ENCODE measurements at places on chromosomes 5 and 9.

DNA sequence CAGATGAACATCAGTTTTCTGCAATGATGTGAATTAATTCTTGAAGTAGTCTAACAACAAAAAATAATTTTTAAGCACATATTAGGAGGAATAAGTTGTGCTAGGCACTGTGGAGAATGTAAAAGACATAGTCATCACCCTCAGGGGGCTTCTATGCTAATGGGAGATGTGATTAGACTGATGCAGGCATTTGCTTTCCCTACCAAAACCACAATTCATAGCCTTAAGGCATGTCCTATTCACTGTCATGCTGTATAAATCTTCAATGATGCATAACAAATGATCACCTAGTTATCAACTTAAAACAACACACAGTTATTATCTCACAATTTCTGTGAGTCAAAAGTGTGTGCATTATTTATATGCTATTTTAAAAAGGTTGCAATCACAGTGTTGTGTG, 422.6 kb downstream of the MAN2A1 start:
- no peaks in the 10 kb centered on the region for H3K36me3 ChIP-seq
- H3K4me1 ChIP-seq = peaks cover 5% of the 10 kb centered on the region
- H3K27me3 ChIP-seq = peaks cover 2% of the 10 kb centered on the region
- DNase-seq = no peak
- H3K27ac ChIP-seq = no peak overlapping the region
- no peak overlapping the region for H3K4me3 ChIP-seq

DNA sequence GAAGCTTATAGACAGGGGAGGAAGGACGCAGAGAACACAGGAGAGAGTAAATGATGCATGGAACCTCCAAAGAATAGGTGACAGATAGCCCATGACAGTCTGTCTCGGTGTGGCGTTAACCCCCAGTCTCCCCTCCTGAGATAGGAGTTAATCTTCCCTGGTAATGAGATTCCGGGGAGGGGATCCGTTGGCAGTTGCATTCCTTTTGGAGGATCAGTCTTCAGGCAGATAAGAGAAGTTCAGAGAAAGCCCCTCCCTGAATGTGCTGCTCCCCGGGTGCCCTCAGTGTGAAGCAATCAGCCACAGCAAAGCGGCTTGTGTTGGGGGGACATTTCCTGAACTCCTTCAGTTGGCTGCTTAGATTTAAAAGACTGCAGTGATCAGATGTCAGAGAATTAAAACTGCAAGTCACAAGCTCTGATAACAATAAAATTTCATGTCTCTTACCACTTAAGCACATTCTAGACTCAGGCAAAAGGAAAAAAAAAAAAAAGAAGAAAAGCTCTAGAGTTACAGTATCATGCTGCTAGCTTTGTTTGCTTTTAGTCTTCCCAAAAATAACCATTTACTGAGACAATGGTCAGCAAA, 121.1 kb downstream of the EGFLAM start:
- no peaks in the 10 kb centered on the region for H3K36me3 ChIP-seq
- no peak for DNase-seq
- H3K4me3 ChIP-seq = no peak overlapping the region
- H3K27ac ChIP-seq = no peak overlapping the region
- peaks cover 24% of the 10 kb centered on the region for H3K27me3 ChIP-seq

DNA sequence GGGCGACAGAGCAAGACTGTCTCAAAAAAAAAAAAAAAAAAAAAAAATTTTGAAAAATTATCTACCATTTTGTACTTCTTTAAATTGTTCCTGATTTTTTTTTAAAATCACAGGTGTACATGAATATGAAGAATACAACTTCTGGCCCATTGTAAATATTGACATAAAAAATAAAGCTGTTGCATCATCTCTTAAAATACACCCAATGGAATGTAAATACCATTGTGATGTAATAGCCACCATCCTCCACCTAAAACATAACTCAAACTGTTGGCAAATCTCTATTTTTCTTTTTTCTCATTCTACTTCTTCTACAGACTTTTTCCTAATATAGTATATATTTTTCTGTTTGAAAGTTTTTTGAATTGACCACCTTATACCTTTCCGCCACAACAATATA, 61.0 kb upstream of the TEX48 start:
- H3K4me3 ChIP-seq = no peak overlapping the region
- no peak overlapping the region for H3K27ac ChIP-seq
- H3K36me3 ChIP-seq = peaks cover 6% of the 10 kb centered on the region
- peaks cover 42% of the 10 kb centered on the region for H3K4me1 ChIP-seq

DNA sequence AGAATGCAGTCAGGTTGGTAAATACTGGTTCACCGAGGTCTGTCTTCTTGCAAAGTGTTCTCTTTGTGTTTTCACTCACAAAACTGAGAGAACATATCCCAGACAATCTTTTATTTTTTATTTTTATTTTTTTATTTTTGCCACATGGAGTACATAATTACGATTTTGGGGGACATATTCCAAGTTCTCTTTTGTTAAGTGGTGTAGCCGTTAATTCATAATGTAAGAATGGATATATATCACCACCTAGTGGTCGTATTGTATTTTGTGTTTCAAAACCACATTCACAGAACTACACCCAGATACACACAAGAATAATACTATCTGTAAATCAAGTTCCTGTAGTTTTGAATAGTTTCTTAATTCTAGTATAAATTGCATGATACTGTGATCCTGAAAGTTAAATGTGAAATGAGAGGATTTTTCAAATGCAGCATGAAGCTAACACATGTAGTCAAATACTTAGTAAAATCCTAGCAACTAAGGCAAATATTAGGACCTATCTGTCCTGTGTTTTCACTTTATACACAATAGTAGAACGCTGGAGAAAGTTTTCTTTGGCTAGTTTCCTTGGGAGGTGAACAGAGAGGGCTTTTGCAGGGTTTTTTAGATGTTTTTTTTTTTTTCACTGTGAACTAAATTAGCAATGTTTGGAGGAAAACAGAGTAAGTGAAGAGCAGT, 92.7 kb downstream of the VCAN start:
- no peak overlapping the region for H3K27ac ChIP-seq
- H3K36me3 ChIP-seq = no peaks in the 10 kb centered on the region
- DNase-seq = no peak
- peaks cover 28% of the 10 kb centered on the region for H3K27me3 ChIP-seq
- no peaks in the 10 kb centered on the region for H3K4me1 ChIP-seq

DNA sequence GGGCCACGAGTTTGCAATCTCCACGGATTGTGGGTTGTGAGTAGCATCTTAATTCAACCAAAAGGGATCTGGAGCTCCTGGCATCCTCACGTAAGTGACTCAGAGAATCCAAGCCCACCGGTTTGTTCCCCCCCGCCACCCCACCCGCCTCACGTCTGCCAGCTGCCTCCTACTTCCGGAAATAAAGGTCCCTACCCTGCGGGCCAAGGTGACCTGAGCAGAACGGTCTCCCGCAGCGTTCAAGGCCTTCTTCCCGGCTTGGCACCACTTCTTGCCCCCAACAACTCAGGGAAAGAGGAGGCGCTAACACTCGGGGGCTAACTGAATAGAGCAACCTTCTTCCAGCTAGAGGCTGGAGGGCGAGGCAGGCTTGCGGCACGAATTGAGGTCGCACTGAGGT, 8.8 kb upstream of the GPRIN1 start:
- no peak for DNase-seq
- peaks cover 73% of the 10 kb centered on the region for H3K27me3 ChIP-seq
- peaks cover 18% of the 10 kb centered on the region for H3K4me1 ChIP-seq
- no peak overlapping the region for H3K4me3 ChIP-seq
- no peak overlapping the region for H3K27ac ChIP-seq

- no peak for DNase-seq
- no peak overlapping the region for H3K4me3 ChIP-seq
- H3K4me1 ChIP-seq = peaks cover 31% of the 10 kb centered on the region
- H3K27me3 ChIP-seq = no peaks in the 10 kb centered on the region
- H3K27ac ChIP-seq = no peak overlapping the region
These were observed 42.0 kb upstream of the CDC42SE2 start for GRCh38 chr5:131221888-131222287.

DNA sequence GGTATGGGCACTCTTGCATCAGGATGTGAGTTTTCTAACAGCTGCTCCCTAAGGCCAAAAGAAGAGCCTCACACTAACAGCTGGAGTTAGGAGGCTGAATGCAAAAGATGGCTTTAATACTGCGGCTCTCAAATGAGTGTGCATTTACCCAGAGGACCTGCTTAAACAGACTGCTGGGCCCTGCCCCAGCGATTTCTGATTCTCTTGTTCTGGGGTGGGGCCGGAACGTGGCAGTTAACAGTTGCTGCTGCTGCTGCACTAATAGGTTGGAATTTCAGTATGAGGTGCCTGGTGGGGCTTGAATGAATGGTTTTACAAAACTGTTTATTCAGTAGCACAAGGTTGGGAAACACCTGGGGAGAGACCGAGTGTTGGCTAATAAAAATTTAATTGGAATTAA, 26.1 kb downstream of the HMGCR start:
- peaks cover 7% of the 10 kb centered on the region for H3K4me1 ChIP-seq
- no peak overlapping the region for H3K27ac ChIP-seq
- no peak for DNase-seq
- no peaks in the 10 kb centered on the region for H3K27me3 ChIP-seq
- H3K4me3 ChIP-seq = no peak overlapping the region
- peaks cover 52% of the 10 kb centered on the region for H3K36me3 ChIP-seq

DNA sequence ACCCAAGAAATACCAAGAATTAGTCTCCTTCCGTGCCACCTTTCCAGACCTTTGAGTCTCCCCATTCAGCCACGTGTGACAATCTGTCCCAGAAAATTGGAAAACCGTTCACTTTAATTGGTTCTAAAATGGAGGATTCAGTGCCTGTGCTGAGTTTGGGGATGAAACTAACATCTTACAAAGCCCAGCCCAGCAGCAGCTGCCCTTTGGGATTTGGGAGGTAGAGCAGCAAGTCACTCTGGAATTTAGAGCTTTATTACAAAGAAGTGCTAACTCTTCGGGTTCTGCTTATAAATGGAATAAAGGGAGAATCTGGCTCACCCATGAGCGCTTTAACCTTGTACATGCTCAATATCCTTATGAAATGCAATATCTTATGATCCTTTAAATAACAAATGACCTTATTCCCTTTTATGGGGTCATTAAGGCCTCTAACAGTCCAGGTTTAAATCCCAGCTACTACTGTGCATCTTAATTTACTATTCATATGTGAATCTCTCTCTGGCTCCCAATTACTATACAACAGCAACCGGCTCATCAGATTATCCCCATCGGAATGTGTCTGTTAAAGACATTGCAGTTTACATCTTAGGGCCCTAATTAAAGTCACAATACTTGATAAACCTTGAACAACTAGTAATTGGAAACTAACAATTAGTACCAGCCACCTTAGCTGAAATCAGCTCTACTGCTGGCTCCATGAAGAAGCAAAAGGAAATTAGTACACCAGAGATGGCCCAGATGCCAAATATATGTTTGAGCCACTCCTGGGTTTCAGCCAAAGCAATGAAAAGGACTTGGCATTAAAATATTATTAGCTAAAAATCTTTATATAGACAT, 271.8 kb upstream of the SMARCA2 start:
- H3K27me3 ChIP-seq = peaks cover 26% of the 10 kb centered on the region
- DNase-seq = no peak
- H3K4me1 ChIP-seq = no peaks in the 10 kb centered on the region
- H3K4me3 ChIP-seq = no peak overlapping the region
- H3K27ac ChIP-seq = no peak overlapping the region
- H3K36me3 ChIP-seq = no peaks in the 10 kb centered on the region

GRCh38 chr5:17802256-17802655, 168.0 kb downstream of the TAF11L14 start:
- H3K27me3 ChIP-seq = no peaks in the 10 kb centered on the region
- no peak overlapping the region for H3K4me3 ChIP-seq
- no peak overlapping the region for H3K27ac ChIP-seq
- H3K36me3 ChIP-seq = no peaks in the 10 kb centered on the region

DNA sequence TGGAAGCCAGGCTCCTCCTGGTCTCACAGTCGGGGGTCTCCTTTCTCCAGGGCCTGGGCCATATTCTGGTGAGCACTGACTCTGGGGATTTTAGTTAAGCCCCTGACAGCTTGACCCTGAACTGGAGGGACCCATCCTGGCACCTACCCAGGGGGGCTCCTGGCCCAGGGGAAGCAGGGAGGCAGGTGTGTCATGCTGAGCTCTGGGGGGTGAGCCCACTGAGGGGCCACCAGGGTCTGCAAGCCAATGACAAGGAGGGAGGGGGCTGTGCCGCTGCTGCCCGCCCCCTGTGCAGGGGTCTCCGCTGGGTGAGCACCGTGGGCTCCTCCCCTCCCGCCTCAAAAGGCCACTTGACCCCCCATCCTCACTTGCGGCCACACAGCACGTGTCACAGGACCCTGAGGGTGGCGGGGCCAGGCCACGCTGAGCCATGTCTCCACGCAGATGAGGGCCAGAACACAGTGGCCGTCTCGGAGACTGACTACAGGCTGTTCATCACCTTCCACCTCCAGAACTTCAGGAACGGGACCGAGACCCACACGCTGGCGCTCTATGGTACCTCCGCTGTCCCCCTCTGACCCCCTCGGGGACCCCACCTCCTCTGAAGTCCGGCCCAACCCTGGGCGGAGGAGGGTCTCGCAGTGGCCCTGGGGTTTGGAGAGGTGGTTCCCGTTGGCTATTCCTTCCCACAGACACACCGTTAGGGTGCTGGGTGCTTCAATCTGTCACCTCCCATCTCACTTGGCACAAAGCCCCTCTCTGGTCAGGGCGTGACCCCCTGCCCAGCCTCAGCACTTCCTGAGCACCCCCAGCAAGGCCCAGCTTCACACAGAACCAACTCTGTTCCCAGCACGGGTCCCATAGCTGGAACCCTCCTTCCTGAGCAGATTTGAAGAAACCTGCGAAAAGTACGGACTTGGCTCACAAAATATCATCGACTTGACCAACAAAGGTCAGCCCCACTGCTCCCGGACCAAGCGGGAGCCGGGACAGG, 2.0 kb downstream of the LCN9 start:
- no peak overlapping the region for H3K27ac ChIP-seq
- DNase-seq = no peak
- no peaks in the 10 kb centered on the region for H3K36me3 ChIP-seq
- H3K4me3 ChIP-seq = no peak overlapping the region

- no peaks in the 10 kb centered on the region for H3K27me3 ChIP-seq
- no peaks in the 10 kb centered on the region for H3K36me3 ChIP-seq
- DNase-seq = no peak
- H3K4me3 ChIP-seq = peak overlapping the region; percentile 56
- peaks cover 57% of the 10 kb centered on the region for H3K4me1 ChIP-seq
These were observed 39.0 kb downstream of the PRKACG start for GRCh38 chr9:68974901-68975300.

- H3K4me3 ChIP-seq = no peak overlapping the region
- DNase-seq = no peak
- peaks cover 25% of the 10 kb centered on the region for H3K36me3 ChIP-seq
- no peak overlapping the region for H3K27ac ChIP-seq
These were observed 218.8 kb upstream of the TBCA start for GRCh38 chr5:77994943-77995342.

- no peak overlapping the region for H3K4me3 ChIP-seq
- no peaks in the 10 kb centered on the region for H3K27me3 ChIP-seq
- no peaks in the 10 kb centered on the region for H3K36me3 ChIP-seq
- no peak for DNase-seq
- H3K4me1 ChIP-seq = peaks cover 22% of the 10 kb centered on the region
- no peak overlapping the region for H3K27ac ChIP-seq
These were observed 188.1 kb upstream of the DMRT1 start for GRCh38 chr9:653421-653820.
